ENCODE measurements at places on chromosomes 5 and 9. TPM values are rescaled to one million over a fixed set of nuclear protein-coding genes. Genes with fewer than 3 reads are reported as not detected.

Gene RAB3C
- not detected for total RNA-seq

Gene PAPPA
- total RNA-seq, result 5.3 TPM

Gene LIFR
- 46.0 TPM for total RNA-seq

Gene CDK5RAP2
- 36.5 TPM for total RNA-seq

Gene FSD1L
- total RNA-seq, result 2.2 TPM

Gene TMEM171
- total RNA-seq, result 4.5 TPM

Gene SLC46A2
- total RNA-seq, result not detected

Gene HAVCR2
- 0.05 TPM for total RNA-seq

Gene MAMDC2
- total RNA-seq, result not detected
